ENCODE measurements at places on chromosomes 6 and 20.

- DNase-seq: no peak
Observed at GRCh38 chr6:7207720-7208119, 100.0 kb downstream of the RREB1 start.

DNA sequence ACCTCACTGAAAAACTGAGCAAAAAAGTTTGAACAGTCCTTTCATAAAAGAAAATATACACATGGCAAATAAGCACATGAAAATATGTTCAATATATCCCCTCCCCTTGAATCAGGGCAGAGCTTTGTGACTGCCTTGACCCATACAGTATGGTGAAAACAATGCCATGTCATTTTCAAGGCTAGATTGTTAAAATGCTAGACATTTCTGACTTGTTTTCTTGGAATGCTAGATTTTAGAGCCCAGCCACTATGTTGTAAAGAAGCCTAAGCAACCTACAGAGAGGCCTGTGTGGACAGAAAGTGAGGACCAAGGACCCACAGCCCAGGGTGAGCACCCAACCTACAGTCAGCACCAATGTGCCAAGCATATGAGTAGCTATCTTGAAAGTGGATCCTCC lies 17.1 kb upstream of the ASF1A start:
- DNase-seq: peak; percentile 28

DNA sequence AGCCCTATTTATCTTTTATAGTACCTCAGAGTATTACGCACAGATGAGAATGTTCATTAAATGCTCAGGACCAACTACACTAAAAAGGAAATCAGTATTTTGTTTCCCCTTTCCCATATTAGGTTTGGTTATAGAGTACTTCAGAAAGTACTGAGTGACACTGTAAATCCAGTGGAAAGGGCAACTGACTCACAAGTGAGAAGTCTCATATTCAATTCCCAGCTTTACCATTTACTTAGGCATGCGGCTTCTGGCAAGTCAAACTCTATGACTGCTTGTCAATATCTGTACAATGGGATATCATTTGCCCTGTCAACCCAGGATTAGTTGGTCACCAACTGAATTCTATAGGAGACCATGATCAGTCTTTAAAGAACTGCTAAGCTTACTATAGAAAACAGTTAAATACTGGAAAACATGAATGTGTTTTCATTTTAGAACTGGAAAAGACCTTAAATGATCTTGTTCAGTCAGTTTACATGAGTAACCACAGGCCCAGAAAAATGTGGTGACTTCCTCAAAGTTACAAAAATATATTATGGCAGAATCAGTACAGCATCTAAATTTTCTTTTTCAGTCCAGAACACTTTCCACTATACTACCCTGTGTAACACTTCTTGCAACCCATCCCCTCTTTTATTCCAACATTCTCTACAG lies 3.6 kb downstream of the MAP3K7 start:
- no peak for DNase-seq

GRCh38 chr6:22958677-22959076 lies 389.3 kb downstream of the HDGFL1 start:
- no peak for DNase-seq

DNA sequence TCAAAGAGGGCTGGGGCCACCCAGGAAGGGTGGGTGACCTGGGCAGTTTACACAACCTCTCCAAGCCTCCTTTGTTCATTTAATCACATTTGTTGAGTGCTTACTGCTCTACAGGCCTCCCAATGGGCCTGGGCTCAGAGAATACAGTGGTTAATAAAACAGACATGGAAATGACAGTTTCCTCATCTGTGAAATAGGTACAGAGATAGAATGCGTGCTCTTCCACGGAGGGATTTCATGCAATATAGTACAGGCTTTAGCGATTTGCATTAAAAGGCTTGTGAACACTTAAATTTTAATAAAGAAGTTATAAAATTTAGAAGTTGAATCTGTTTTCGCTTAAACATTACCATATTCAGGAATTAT lies 802 bp upstream of the FERMT1 start:
- no peak for DNase-seq

DNA sequence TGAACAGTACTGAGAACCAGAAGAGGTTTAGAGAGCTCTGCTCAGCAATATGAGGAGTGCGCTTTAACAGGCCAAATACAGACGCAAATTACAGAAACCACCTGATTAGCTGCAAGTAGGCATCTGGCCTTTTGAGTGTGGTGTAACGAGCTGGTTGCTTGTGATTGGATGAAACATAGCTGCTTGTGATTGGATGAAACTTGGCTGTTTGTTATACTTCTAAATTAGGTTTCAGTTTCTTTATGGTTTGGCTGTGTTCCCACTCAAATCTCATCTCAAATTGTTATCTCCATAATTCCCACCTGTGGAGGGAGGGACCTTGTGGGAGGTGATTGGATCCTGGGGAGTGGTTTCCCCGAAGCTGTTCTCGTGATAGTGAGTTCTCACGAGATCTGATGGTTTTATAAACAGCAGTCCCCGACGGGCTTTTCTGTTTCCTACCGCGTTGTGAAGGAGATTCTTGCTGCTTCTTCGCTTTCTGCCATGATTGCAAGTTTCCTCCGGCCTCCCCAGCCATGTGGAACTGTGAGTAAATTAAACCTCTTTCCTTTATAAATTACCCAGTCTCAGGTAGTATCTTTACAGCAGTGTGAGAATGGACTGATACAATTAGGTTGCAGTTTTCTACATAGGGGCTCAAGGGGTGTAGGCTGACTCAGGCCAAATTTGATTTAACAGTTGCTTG lies 655.9 kb upstream of the MAN1A1 start:
- DNase-seq: peak; percentile 6

DNA sequence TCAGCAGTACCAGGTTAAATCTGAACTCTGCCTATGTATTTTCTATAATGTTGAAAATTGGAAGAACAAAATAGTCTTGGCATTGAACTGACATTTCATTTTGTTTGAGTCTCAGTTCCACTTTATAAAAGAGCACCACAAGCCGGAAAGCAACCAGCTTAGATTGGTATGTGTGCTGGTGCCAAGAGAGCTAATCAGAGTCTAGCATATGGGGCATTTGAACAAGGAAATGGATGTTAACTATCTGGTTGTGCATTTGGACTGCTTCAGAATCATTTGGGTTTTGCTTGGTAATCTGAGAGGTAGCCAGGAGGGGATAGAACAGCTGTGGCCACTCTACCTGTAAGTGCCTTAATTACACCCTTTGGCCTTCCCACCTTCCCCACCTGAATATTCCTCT lies 184.8 kb downstream of the GRIK2 start:
- no peak for DNase-seq

GRCh38 chr20:45944151-45944964 lies 9.9 kb downstream of the PCIF1 start:
- no peak for DNase-seq

DNA sequence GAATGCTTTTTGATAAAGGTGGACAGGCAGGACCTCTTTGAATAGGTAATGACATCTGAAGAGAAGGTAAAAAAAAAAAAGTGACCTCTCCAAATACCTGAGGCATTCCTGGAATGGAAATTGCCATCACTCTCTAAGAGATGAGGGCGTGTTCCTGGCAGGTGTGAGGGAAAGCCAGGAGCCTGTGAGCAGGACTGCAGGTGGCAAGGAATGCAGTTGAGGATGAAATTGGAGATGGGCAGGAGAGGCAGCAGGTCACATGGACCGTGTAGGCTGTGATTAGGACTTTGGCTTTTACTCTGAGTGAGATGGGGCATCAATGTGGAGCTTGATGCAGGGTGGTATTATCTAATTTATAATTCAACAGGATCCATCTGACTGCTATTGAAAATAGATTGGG lies 227.4 kb downstream of the LRFN2 start:
- DNase-seq: no peak

DNA sequence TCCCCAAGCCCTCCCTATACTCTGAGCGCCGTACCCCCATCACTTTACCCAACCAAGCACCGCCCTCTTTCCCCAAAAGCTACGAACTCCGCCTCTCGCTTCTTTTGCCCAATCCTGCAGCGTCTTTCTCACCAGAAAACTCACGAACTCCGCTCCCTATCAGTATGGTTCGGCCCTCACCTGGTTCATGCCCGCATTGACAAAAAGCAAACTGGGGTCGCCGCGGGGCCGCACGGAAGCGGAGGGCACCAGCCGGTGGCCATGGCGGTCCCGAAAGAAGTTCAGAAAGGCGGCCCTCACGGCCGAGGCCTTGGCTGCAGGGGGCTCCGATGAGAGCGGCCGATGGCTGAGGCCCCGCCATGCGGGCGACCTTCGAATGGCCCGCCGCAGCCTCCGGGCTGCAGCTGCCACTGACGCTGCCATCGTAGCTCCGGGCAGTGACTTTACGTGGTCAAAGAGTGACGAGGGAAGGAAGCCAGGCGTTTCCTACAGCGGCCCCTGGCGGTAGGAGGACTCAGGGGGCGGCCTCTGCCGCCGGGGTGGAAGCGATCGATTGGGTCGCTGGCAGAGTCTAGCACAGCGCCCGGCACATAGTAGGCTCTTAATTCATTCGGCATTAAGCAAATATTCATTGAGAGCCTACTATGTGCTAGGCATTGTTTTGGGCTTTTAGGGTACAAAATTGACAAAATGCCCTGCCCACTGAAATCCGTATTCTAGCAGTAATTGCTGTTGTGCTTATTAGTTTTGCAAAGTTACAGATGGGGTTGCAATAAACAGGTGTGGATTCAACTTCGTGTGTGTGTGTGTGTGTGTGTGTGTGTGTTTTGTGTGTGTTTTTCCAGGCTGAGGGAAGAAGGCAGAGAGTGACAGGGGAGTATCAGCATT lies at the start of gene AARS2:
Gene AARS2 (minus strand): TSS at position 447 of the 888 bp plus-strand sequence. CDS start 24 bp downstream, at position 423.
- DNase-seq: peak; percentile 87

- DNase-seq: no peak
Observed at GRCh38 chr20:63090052-63090451, 83.3 kb upstream of the BHLHE23 start.

DNA sequence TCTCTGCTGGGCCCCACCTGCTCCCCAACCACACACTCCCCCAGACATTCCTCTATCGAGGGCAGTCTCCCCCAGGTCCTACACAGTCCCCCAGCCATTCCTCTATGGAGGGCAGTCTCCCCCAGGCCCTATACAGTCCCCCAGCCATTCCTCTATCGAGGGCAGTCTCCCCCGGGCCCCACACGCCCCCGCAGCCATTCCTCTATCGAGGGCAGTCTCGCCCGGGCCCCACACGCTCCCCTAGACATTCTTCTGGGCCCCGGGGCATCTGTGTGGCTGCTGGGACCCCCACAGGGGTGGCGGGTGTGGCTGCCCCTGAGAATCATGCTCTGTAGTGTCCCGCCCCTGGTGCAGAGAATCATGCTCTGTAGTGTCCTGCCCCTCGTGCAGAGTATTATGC lies 43.6 kb upstream of the BHLHE23 start:
- DNase-seq: no peak

GRCh38 chr20:31894980-31895675 lies 24.7 kb downstream of the TTLL9 start:
- no peak for DNase-seq

- DNase-seq: no peak
Observed at GRCh38 chr6:133241901-133242636, 912 bp downstream of the EYA4 start.

- DNase-seq: no peak
Observed at GRCh38 chr6:113344969-113345368, 512.2 kb upstream of the MARCKS start.

DNA sequence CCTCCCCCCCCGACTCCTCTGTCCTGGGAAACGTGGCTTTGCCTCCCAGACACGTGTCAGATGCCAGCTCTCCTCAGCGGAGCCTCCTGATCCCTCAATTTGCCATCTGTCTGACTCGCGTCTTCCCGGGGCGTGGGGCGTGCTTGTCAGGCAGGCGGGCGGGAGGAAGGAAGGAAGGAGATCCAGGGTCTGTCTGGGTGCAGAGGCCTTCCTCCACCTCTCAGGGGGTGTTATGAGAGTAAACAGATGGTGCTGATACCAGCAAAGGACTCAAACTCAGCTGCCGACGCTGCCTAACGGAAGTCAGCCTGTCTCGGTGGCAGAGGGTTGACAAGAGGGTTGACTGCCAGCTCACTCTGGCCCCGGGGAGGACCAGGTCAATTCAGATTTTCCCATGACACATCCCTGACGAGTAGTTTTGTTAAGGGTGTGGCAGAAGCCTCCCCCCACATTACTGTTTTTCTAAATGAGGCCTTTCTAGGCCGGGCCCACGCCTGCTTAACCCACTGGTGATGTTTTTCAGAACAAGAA lies 17.0 kb downstream of the UQCC2 start:
- DNase-seq: peak; percentile 55

GRCh38 chr20:47677635-47678453 lies 107.4 kb downstream of the SULF2 start:
- peak; percentile 88 for DNase-seq

- no peak for DNase-seq
Observed at GRCh38 chr6:150966786-150967185, 101.3 kb downstream of the MTHFD1L start.

DNA sequence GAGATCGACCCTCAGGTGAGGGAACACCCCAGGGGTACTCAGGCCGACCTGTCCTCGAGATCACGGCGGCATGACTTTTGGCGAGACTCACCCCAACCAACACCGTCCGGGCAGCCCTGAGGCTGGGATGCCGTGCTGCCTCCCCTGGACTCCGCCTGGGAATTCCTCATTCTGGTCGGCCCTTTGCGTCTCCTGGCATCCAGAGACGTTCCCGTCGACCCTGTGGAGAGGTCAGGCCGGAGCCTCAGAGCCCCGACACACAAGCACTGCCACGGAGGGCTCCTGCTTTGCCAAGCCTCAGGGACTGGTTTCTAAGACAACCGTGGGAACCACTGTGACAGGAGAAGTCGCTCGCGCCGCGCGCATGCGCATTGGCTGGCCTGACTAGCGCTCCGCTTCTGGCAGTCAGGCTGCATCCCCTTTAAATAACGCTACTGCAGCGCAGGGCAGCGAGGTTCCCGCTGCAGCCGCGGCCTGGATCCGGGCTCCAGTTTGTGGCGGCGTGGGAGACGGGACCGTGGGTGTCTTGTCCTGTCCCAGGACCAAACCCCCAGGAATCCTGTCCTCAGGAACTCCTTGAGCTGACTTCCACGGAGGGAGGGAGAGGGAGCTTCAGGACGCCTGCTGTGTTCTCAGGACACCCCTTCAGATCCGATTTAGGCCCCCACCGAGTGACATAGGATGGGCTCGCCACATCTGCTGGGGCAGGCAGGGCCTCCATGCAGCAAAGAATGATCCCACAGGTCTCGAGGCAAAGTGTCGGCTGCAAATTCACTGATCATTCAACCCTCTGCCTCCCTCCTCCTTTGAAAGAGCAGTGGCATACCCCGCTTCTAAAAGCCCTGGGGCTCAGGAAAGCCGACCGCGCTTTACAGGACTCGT lies 163.2 kb upstream of the ZNF337 start:
- no peak for DNase-seq

DNA sequence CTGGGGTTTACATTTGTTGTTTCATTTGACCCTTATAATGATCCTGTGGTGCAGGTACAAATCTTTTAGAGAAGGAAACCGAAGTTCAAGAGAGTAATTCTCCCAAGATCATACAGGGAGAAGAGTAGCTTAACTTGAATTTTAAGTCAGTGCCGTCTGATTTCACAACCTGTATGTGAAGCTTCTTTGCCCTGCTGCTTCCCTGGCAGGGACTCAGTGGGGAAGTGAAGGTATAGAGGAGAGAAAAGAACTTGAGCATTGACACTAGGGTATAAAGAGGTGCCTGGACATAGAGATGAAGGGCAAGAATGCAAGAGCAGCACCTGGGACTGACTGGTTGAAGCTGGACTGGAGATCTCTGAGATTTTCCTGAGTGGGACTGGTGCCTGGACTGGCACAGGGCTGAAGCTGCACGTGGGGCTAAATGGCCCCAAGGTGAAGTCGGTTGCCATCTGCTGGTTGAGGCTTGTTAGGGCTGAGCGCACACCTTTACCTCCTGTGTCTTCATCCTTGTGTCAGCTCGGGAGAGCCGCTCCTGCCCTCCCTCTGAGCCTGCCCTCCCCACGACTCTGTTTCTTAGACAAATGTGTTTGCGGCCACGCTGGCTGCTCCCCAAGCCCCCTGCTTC lies 41.8 kb downstream of the FARS2 start:
- no peak for DNase-seq
